ENCODE measurements at places on chromosomes 3 and 15.

DNA sequence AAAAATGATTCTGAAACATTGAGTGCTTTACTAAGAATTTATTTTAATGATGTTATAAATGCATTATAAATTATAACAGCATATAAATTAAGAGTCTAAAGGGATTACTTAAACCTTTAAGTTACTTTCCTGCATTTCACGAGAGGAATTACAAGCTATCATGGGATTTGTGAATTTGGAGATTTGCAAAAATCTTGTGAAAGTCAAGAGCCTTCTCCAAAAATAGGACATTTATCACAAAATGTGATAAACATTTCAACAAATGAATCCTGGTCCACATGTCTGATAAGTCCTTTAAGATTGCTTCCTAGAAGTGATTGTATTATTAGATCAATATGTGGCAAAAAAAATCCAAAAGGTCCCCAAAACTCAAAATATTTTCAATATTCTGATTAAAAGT is 154.5 kb downstream of the ATP8B4 start:
- DNase-seq: no peak

- no peak for DNase-seq
These were observed 648.8 kb downstream of the NLGN1 start for GRCh38 chr3:174046311-174046710.

DNA sequence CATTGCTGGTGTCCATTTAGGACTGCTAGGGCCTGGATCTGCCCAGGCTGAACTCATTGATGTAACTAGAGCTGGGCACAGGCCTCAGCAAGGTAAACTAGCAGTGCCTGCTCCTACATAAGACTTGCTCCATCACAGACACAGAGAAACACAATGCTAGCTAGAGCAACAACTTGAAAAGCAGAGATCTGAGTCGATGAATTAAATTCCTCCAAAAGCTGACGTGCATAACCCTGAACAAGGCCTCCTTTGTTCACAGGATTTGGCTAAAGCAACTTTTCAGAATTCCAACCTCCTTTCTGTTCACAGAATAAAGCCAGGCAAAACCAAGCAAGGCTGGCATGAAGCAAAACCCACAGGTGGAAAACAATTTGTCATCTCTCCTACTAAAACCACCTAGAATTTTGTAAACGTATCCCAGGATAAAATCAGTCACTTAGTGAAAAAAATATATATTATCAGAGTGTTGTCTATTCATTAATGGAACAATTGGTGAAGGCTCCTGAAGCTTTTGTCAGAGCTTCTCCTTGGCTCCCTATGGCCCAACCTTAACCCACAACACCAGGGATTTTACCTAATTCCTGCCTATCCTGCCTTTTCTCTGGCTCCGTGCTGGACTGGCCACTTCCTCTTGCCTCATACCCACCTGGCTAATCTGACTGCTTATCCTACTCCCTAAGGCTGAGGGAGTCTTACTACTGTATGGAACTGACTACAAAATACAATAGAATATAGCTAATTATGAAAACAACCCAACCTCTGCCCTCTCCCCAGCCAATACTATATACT is 39.9 kb downstream of the PLCH1 start:
- DNase-seq: no peak

DNA sequence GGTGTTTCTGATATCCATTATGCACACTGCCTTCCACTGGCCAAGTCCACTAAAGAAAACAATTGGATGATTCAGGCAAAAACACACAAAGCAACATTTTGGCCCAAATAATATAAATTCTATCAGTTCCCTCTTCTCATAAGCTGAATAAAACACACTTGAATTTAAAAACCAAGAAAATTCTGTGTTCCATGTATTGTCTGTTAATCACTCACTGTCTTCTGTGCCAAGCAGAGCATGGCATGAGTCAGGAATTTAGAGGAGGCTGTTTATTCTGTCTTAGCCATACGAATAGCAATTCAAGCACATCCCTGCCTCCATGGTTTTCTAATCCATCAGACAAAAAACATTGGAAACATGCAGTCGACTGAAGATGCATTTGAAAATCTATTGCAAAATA is 215.6 kb upstream of the UMPS start:
- no peak for DNase-seq

GRCh38 chr3:60269377-60269776 is 981.9 kb downstream of the FHIT start:
- no peak for DNase-seq

DNA sequence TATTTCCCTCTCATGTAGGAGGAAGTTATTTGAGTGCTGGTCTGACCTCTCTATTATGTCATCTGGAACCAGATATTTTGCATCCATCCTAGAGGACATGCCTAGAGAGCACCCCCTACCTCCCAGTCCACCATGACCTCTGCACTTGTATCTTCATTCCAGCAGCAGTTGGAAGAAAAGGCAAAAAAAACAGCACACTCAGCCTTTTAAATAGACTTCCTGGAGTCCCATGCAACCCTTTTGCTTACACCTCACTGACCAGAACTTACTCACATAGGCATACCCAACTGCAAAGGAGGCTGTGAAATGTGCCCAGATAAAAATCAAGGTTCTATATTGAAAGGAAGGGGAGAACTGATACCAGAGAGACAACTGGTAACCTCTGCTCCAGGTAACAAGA is 92.3 kb upstream of the FHIT start:
- DNase-seq: no peak

GRCh38 chr3:123439806-123440580 is 8.9 kb downstream of the ADCY5 start:
- no peak for DNase-seq

DNA sequence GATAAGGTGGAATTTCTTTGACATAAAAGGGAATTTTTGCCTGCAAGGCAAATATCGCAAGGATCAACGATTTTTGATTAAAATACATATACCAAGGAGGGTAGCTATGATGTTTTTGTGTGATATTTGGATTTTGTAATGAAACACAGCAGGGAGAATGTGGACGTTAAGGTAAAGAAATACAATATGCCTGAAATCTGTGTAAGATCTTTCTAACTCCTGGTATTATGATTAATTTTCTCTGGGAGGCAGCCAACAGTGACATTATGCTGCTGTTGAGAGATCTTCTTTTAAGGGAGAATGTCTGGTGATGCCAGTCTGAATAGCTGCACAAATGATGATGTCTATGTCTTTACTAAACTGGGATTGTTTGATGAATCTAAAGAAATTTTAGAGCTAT is 972.2 kb downstream of the SQOR start:
- no peak for DNase-seq

DNA sequence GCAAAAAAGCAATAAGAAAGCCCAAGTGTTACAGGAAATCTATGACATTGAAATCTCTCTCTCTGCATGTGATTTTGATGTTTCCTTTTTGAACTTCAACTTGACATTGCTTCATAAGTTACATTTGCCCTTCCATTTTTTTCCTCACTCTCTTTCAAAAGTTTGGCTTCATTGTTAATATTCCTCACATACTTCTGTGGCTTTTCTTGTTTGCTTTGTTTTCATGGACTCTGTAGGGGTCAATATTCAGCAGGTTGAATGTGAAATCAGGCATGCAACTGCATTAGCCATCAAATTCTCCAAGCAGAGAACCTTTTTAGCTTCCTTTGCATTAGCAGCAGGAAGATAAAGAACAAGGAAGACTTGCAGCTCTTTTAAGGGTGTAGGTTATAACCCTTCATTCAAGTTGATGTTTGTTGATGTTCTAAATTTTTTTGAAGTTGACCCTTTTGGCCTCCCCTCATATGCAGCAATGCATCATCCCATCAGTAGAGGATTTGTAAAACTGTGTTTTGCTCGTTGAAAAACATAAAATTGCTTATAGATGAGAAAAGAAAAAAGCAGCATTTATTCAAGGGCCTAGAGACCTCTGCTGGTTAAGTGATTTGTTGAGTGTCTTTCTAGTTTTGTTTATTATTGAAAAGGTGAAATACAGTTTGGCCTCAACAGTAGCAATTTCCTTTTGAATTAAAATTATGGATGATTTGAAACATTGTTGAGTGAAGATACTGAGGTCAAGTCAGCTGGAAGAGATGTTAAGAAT is 211.4 kb downstream of the IL5RA start:
- DNase-seq: no peak

GRCh38 chr3:42519568-42519962 is 17.1 kb downstream of the VIPR1 start:
- no peak for DNase-seq
